Activated gamma-delta T cell treated with Interleukin-2 at 50 U/mL for 16 hours (primary cell): ENCODE measurements at places on chromosomes 1 and 21.

DNA sequence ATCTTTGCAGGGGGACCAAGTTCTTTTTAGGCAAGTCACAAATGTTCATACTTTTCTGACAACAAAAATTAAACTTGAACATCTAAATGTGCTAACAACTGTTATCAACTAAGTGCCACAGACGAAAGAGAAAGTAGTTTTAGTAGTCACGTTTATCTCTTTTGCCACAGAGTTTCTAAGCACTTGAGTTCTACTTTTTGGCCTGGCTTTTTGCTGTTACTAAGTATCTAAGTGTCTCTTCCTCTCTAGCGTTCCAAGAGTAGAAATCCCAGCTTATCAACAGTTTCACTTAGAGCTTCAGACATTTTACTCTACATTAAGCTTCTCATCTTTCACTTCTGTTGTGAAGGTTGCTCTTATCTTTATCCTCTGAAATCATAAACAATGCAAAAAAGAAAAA, 34.2 kb downstream of the GATAD2B start:
- DNase-seq, result no peak

DNA sequence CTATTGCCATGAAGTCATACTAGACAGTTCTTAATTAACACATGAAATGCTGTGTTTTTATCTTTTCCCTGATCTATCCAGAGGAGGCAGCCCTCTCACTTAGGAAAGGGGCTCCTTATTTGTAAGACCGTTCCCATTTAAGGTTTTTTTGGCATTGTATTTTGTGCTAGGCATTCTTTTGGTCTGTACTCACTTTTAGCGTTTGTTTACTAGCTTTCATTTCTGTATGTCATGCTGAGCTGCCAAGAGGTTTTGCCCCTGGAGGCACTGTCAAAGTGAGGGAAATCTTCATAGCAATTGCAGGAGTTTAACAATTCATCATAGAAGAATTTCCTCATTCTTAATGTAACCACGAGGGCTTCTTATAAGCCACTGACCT, 59.5 kb downstream of the MTR start:
- no peak for DNase-seq

GRCh38 chr1:10511494-10511885, 36.7 kb downstream of the PEX14 start:
- no peak for DNase-seq

DNA sequence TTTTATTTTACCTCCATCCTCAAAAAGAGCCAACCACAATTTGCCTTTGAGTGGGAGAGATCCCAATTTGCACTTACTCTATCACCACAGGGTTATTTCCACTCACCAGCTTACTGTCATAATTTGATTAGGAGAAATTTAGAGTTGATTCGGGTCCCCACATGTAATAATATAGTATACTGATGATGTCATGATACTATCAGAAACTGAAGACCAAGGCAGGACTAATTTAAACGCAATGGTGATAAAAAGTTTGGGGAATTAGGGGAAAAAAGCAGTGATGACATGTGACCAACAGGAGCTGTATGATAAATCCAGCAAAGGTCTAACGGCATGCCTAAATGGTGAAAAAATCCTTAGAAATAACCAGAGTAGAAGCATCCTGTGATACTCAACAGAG, 54.4 kb downstream of the TRIM33 start:
- DNase-seq, result no peak

GRCh38 chr1:245154429-245155271, at the start of gene KIF26B:
TSS of gene KIF26B (plus strand) at chr1:245154985. CDS start at chr1:245155425, 440 bp downstream.
- no peak for DNase-seq

DNA sequence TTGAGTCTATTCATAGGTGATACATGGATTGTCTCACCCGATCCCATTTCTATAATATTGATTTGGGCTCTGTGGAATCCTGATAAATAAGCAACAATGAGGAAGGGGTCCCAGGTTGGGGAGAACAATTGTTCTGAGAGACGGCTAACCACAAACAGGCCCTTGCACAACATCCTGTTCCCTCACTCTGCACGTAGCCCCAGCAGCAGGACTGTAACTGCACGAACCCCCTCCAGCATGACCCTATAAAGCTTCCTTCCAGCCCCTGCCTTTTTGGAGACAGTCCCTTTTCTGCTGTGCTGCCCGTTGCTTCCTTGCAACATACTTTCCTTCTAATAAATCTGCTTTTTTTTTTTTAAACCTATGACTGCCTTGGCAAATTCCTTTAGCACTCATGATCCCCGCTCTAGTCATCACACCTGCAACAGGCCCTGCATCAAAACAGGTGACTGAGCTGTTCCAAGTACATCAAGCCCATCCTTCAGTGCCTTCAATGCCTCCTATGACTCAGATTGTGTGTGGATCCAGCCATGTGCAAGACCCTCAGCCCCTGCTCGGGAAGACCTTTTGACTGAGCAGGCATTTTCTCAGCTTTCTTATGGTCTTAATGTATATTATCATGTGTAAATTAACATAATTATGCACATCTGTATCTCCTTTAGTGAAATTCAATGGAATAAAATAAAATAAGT, 63.7 kb upstream of the B3GALNT2 start:
- DNase-seq, result peak; percentile 18

DNA sequence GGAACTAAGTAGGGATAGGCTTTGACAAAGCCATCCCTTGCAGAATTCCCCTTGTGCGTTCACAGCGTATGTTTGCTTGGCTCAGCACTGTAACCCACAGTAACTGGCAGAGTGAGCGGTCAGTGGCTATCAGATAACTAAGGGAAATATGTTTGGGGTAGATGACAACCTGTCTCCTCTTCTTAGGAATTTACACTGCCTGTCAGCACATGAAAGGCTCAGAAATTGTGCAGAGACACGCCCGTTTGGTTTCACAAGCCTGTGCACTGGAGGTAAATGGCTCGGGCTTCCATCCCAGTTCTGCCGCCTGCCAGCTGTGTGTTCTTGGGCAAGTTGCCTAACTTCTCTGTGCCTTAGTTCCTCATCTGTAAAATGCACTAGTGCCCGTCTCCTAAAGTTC, 101.2 kb downstream of the PRDM2 start:
- DNase-seq, result no peak

DNA sequence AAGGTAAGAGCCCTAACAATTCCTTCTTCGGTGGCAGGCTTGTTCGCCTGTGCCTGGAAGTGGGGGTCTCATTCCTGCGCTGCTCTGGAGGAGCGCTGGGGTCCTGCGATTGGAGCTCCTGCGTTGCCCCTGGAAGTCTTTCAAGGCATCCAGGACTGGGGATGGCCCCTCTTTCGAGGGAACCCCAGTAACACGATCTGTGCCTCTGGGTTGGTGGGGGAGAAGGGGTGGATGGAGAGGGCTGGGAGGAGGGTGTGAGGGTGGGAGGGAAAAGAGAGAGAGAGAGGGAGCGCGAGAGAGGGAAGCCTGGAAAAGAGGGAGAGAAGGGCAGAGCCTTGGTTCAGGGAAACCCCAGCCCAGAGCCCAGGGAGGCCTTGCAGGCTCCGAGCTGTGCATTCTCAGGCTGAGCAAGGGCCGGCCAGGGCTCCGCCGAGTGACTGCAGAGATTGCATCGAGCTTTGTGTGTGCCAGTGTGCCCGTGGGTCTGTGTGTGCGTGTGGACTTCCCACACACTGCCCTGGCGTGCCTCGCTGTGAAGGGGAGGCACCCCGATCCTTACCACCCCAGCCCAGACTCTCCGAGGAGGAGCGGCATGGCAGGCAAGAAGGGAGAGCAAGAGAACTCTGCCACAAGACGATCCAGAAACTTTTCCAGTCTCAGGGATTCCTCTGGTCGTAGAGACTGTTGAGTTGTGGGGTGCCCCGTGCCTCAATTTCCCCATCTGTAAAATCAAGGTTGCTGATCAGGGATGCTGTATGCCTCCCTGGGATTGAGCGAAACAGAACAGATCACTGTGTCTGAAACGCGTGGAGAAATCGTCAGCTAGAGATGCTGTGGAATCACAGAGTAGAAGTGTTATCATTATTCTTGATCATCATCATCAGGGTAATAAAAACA, 619 bp downstream of the BCL9 start:
- no peak for DNase-seq

- DNase-seq, result no peak
Measured at GRCh38 chr1:51792864-51793263, 85.7 kb downstream of the NRDC start.

DNA sequence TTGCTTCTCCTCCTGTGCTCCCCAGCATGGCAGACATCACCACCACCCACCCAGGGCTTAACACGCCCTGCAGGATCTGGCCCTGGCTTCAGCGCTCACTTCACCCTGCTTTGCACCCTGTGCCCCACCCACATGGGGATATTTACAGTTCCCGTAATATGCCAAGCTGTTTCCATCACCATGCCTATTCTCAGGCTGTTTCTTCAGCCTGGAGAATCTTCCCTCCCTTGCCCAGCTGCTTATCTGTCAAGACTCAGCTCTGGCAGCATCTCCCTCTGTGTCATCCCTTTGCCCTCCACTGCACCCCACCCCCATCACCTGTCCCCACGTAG, 3.6 kb upstream of the AHCYL1 start:
- DNase-seq, result no peak

DNA sequence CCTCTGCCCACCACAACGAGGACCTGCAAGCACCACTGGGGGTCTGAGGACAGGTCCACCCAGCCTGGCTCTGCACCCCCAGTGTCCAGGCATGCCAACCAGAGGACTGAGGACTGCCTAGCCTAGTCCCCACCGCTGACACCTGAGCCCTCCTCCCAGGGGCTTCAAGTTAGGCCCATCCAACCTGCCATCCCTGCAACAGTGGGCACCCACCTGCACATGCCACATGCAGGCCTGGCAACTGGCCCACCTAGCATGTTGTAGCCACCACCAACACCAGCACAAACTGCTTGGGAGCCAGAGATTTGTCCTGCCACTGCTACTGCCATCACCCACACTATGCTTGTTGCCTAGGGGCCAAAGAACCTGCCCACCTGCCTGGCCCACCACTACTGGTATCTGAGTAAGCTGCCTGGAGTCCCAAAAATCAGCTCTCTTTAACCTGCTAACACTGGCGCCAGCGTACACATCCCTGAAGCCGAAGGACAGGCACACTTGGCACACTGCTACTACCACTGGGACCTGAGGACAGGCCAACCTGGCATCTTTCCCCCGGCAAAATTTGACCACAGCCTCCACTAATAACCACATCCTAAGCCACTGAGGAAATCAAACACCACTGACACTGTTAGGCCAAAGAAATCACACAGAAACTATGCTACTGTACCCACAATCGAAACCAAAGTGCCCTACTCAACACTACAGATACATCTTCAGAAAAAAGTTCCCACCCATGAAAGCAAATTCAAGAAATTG, 61.5 kb downstream of the PSMG1 start:
- DNase-seq, result no peak

- DNase-seq, result no peak
Measured at GRCh38 chr1:34125721-34126380, 39.2 kb downstream of the CSMD2 start.

DNA sequence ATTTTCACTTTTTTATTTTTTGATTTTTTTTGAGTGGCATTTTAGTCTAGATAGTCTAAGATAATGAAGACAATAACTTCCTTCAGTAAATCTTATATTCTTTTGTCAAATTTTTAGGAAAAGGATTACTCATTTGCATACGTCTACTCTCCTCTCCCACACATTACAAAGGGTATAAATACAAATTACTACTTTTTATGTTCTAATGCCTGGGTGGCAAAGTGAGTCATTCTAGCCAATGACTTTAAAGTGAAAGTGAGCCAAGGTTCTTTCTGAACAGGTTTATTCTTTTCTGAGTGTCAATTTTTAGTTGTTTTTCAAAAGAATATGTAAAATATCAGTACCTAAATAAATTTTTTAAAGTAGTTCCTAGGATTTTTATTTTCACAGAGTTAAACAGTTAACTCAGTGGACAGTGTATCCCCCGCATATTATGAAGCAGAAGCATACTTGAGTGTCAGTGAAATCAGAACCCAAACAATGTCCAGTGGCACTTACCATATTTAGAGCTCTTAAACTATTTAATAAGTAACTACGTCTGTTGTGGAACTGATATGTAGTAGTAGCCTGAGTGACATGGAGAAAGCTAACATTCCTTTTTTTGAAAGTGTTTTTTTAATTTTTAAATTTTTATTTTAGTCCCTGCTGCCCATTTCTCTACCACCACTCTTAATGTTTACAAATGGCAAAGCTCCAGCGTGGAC, 141.7 kb downstream of the PHTF1 start:
- DNase-seq, result no peak

DNA sequence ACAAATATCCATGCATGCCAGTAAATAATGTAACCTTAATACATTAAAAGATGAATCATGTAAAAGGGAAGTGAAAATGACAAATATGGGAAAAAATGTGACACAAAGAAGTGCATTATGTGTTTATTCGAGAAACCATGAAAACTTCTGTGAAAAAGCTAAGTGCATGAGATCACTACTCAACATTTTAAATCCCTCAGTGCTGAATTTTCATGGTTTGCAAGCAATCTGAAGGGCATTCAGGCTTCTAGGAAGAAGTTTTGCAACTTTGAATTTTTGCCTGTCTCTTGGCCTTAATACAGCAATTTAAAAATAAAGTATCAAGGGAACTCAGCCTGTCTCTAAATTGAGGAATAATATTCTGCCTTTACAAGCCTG, 78.2 kb downstream of the MAP3K7CL start:
- no peak for DNase-seq

GRCh38 chr1:181141431-181141910, 53.0 kb downstream of the IER5 start:
- no peak for DNase-seq

DNA sequence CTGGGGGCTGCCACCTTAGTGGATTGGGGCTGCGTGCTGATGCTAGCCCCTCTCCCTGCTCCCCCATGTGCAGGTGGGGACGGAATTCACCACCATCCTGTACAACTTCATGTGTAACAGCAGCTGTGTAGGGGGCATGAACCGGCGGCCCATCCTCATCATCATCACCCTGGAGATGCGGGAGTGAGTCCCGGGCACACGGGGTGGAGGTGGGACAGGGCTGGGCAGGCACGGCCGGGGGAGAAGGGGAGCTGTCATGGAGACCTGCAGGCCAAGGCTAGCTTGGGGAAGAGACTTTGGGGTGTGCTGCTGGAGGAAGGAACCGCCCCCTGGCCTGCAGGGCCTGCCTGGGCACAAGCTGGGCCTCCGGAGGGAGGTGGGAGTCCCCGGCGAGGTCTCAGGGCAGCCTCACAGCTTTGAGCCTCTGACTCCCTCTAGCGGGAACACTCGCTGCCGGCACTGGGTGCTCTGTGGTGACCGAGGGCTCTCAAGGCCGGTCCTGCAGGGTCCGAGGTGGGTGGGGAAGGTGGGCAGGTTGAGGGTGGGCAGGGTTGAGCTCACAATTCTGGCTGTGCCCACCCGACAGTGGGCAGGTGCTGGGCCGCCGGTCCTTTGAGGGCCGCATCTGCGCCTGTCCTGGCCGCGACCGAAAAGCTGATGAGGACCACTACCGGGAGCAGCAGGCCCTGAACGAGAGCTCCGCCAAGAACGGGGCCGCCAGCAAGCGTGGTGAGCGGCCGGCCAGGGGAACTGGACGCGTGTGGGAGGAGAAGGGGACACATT, 25.0 kb upstream of the CCDC27 start:
- DNase-seq, result no peak
